ENCODE measurements at places on chromosomes 2 and 18.

GRCh38 chr2:23788100-23788499, 138.8 kb downstream of the ATAD2B start:
- H3K36me3 ChIP-seq = peaks cover 50% of the 10 kb centered on the region
- H3K27me3 ChIP-seq = no peaks in the 10 kb centered on the region
- peak overlapping the region; percentile 34 for H3K27ac ChIP-seq
- no peak for DNase-seq

DNA sequence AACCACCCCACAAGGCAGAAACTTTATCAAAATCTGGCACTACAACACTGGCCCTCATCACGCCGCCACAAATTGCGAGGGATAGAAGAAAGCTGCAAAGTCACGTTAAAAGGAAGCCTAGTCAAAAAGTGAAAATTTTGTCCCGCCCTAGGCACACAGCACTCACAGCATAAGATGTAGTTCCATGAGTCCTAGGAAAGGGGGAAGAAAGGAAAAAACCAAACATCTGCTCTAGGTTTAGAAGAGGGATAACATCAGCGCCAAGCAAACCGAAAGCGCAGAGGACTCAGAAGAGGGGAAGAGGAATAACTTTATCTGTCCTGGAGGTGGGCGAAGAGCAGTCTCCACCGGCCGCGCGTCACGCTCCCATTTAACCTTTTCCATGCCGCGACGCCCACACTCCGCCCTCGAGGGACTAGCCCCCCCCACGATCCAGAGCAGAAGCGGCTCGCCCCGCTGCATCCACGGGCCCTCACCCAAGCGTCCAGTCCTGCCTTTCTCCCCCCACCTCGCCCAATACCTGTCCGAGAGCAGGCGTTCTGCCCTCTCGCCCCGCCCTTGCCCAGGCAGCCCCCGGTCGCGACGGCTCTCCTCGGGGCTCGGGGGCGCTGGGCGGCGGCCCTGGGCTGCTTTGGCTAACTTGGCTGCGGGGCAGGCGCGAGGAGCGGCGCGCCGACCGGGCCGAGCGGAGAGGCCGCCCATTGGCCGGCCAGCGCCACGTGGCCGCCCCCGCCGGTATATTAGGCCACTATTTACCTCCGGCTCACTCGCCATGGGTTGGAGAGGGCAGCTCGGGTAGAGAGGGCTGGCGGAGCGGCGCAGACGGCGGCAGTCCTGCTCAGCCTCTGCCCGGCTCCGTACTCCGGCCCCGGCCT, at the start of gene HOXD1:
HOXD1 (plus strand) TSS at position 770 of the 875 bp plus-strand sequence. CDS start 134 bp downstream, outside the sequence.
- H3K4me1 ChIP-seq = peaks cover 20% of the 10 kb centered on the region
- no peak for DNase-seq
- H3K27ac ChIP-seq = peak within 1 kb of the TSS; percentile 40
- H3K36me3 ChIP-seq = no peaks in the 10 kb centered on the region
- peaks cover 86% of the 10 kb centered on the region for H3K27me3 ChIP-seq

DNA sequence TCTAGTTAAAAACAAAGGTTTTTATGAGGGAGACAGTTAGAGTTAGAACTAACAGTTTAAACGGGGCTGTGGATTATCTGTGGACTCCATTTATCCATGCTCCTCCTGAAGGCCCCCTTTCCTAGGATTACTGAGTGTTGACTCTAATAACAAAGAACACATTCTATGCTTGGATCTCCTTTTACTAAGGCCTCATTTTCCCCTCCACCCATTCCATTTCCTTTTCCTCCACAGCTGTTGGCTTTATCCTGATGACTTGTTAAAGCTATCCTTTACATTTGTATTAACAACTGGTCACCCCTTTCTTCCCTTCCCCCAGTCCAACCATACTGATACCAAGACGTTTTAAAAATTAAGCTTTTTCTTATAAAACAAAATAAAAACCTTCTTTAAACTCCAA, 220.6 kb downstream of the SRBD1 start:
- no peaks in the 10 kb centered on the region for H3K27me3 ChIP-seq
- H3K36me3 ChIP-seq = peaks cover 63% of the 10 kb centered on the region
- H3K4me3 ChIP-seq = no peak overlapping the region

- H3K27me3 ChIP-seq = no peaks in the 10 kb centered on the region
- no peak overlapping the region for H3K27ac ChIP-seq
- no peaks in the 10 kb centered on the region for H3K36me3 ChIP-seq
These were observed 406.0 kb downstream of the CCDC85A start for GRCh38 chr2:56589835-56590234.

DNA sequence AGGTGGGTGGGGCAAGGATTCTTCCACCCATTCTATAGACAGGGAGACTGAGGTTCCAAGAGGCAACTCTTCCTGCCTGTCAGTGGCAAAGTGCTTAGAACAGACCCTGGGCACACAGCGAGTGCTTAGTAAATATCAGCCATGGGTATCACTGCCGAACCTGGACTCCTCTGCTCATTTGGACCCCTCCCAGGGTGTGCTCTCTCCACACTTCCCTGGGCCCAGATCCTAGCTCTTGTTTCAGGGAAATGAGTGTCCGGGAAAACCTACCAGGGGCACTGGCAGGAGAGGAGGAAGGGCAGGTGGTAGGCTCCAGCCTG, 136.3 kb downstream of the CYP26B1 start:
- H3K27me3 ChIP-seq = no peaks in the 10 kb centered on the region
- no peaks in the 10 kb centered on the region for H3K36me3 ChIP-seq
- H3K27ac ChIP-seq = no peak overlapping the region
- no peaks in the 10 kb centered on the region for H3K4me1 ChIP-seq
- no peak for DNase-seq
- H3K4me3 ChIP-seq = no peak overlapping the region

GRCh38 chr2:168521053-168521741, 65.1 kb downstream of the CERS6 start:
- H3K4me1 ChIP-seq = peaks cover 63% of the 10 kb centered on the region
- H3K4me3 ChIP-seq = no peak overlapping the region
- no peaks in the 10 kb centered on the region for H3K36me3 ChIP-seq
- no peak for DNase-seq

DNA sequence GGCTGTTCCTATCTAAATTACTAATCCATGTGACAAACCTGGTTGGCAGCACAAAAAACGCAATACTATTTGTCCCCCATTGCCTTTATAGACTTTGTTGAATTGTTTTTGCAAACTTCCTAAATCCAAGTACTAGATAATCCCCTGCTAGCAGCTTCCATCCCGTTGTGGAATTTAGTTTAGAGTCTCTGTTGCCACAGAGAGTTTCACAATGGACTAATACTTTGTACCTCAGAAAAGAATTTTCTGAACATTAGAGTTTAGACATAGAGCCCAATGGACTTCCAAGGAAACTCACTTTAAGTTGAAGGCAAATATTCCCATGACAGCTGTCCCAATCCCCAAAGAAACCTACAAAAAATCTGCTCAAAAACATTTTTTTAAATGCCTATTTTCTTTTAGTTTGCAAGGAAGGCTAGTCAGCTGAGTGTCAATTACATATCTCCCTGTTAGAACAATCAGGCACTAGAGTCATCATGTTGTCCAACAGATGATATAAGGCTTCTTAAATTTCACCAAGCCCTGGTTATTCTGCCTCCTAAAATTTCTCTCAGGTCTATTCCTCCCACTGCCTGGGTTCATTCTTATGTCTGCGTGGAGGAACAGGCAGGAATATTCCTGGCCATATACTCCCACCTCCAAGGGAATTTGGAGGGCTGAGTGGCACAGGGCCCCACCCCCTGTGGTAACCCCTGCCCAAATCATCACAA, 27.2 kb downstream of the RNF152 start:
- DNase-seq = no peak
- no peaks in the 10 kb centered on the region for H3K4me1 ChIP-seq
- H3K36me3 ChIP-seq = no peaks in the 10 kb centered on the region
- no peak overlapping the region for H3K27ac ChIP-seq
- no peak overlapping the region for H3K4me3 ChIP-seq

DNA sequence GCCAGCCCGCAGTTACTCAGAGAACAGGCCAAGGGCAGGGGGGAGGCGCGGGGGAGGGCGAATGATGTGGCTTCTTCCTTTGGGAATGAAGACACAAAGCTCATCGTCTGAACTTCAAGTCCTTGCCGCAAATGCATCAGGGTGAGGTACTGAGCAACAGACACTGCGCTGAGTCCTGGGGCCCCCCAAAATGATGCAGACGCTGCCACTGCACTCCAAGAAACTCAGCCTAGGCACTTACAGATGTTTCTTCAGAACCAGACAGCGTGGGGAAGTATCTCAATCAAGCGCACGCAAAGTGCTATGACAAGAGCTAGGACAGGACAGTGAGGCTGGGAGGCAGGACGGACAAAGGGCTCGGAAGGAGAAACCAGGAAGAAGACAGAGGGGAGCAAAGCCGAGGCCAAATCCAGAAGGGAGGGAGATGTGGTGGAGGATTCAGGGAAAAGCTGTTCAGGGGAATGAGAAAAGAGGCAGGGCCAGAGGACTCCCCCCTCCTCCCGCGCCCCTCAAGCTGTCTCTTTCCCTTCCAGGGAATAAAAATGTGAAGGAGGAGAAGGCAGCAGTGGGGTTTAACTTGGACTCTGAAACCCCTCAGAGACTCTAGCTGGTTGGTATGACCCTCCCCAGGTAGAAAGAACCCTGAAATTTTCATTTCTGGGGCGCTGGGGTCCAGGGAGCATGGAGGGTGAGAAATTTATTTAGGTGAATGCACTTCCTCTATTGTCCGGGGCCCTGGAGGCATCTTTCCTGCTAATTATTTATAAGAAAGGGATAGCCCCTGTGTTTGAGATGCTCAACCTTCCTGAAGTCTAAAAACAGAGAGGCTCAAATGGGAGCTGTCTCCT, 34.9 kb downstream of the CIB4 start:
- H3K4me1 ChIP-seq = peaks cover 20% of the 10 kb centered on the region
- no peak for DNase-seq
- H3K27ac ChIP-seq = no peak overlapping the region
- H3K27me3 ChIP-seq = peaks cover 25% of the 10 kb centered on the region
- H3K4me3 ChIP-seq = no peak overlapping the region
- H3K36me3 ChIP-seq = no peaks in the 10 kb centered on the region

DNA sequence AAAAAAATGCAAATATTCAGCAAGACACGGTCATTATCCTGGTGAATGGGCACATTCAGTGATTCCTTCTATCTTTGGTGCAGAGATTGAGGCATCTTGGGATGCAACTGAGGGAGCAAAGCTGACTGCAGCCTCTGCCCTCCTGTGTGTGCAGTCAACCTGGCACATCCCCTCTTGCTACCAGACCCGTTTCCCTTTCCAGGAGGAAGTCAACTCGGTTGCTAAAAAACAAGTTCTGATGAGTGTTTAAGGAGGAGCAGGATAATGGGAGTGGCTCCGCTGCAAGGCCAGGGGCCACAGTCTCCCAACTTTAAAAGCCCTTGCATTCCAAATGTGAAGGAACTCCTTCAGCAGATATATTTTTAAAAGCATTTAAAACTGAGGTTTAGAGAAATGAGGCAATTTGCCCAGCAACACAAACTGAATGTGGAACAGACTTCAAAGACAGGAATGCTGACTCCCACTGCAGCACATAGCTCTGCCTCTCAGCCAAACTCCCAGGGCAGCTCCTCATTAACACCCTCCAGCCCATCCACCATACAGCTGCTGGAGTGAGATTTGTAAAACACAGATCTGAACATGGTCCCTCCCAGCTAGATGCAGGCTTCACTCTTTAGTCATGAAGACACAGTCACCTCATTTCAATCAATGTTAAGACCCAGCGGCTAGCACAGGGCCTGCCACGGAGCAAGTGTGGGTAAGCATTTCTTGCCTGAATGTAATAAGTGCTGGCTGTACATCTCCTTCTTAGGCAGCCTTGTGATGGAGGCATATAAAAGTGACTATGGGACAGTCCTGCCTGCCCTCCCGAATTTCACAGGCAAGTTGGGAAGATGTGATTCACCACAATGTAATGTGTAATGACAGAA, 54.3 kb downstream of the VSNL1 start:
- peaks cover 7% of the 10 kb centered on the region for H3K27me3 ChIP-seq
- no peaks in the 10 kb centered on the region for H3K4me1 ChIP-seq

DNA sequence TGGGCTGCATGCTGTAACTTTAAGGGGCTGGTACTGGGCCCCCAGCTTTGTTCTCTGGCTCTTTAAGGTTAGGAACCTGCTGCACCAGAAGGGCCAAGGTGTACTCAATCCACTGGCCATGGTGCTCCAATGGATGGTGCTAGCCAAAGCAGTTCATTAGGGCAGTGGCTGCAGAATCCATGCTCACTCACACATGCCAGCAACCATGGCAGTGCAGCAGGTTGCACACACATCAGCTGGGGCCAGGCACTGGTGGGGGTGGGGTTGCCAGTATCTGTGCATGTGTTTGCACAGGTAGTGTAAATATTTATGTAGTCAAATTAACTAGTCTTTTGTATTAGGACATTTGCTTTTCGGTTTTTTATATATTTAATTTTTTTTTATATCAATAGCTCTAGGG, 228.3 kb upstream of the EPC2 start:
- DNase-seq = no peak
- H3K4me1 ChIP-seq = peaks cover 1% of the 10 kb centered on the region
- no peaks in the 10 kb centered on the region for H3K27me3 ChIP-seq
- H3K27ac ChIP-seq = no peak overlapping the region
- peaks cover 29% of the 10 kb centered on the region for H3K36me3 ChIP-seq
- H3K4me3 ChIP-seq = no peak overlapping the region

- no peak overlapping the region for H3K27ac ChIP-seq
- no peak overlapping the region for H3K4me3 ChIP-seq
- H3K4me1 ChIP-seq = no peaks in the 10 kb centered on the region
- H3K36me3 ChIP-seq = no peaks in the 10 kb centered on the region
- peaks cover 17% of the 10 kb centered on the region for H3K27me3 ChIP-seq
These were observed 48.2 kb upstream of the REV1 start for GRCh38 chr2:99537910-99538485.

- H3K36me3 ChIP-seq = no peaks in the 10 kb centered on the region
- no peak for DNase-seq
- no peaks in the 10 kb centered on the region for H3K4me1 ChIP-seq
- no peaks in the 10 kb centered on the region for H3K27me3 ChIP-seq
These were observed 292.6 kb downstream of the PRKCE start for GRCh38 chr2:45944074-45944473.

GRCh38 chr2:62270728-62271127, 74.8 kb downstream of the B3GNT2 start:
- peaks cover 2% of the 10 kb centered on the region for H3K4me1 ChIP-seq
- H3K27me3 ChIP-seq = no peaks in the 10 kb centered on the region
- no peak overlapping the region for H3K27ac ChIP-seq
- no peak for DNase-seq
- no peaks in the 10 kb centered on the region for H3K36me3 ChIP-seq

GRCh38 chr2:73028841-73029240, 42.7 kb downstream of the SFXN5 start:
- no peak for DNase-seq
- peaks cover 6% of the 10 kb centered on the region for H3K36me3 ChIP-seq
- H3K27me3 ChIP-seq = no peaks in the 10 kb centered on the region
- H3K4me3 ChIP-seq = no peak overlapping the region

GRCh38 chr2:45845566-45845965, 194.1 kb downstream of the PRKCE start:
- no peak overlapping the region for H3K27ac ChIP-seq

GRCh38 chr2:165239230-165239629, at the start of gene SCN2A:
Gene SCN2A, plus strand, starts transcription at chr2:165239414. Its CDS starts 56,410 bp downstream, at chr2:165295824.
- H3K4me1 ChIP-seq = no peaks in the 10 kb centered on the region
- H3K36me3 ChIP-seq = no peaks in the 10 kb centered on the region
- no peak for DNase-seq
- H3K27me3 ChIP-seq = no peaks in the 10 kb centered on the region

- no peak for DNase-seq
- no peak overlapping the region for H3K27ac ChIP-seq
- no peaks in the 10 kb centered on the region for H3K36me3 ChIP-seq
- no peaks in the 10 kb centered on the region for H3K4me1 ChIP-seq
- no peak overlapping the region for H3K4me3 ChIP-seq
These were observed 978.8 kb upstream of the POU3F3 start for GRCh38 chr2:103875131-103875530.
